ENCODE measurements at places on chromosomes 7 and 10.

GRCh38 chr7:155058896-155059295, 11.2 kb upstream of the HTR5A start:
- DNase-seq = no peak

- DNase-seq = no peak
Measured at GRCh38 chr7:47783456-47784223, 164.6 kb downstream of the PKD1L1 start.

- no peak for DNase-seq
Measured at GRCh38 chr10:13703997-13704536, 117.3 kb downstream of the PRPF18 start.

DNA sequence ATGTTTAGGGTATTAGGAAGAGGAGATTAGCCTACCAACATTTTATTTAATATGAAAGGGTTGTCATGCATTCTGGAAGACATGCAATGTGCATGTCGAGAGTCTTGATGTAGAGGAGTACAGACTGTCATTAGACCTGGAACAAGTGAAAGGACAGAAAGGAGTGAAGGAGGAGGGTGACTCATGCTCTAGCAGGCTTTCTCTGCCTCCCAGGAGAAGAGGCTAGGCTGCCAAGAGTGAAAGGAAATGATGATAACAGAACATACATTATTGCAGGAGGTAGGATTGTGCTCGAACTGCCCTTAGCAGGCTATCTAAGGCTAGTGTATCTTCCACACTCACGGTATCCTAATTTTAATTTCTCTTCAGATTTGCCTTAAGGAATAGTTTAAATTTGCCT, 228.8 kb downstream of the EXOC4 start:
- no peak for DNase-seq

GRCh38 chr10:71218651-71219050, 6.3 kb downstream of the UNC5B start:
- no peak for DNase-seq

DNA sequence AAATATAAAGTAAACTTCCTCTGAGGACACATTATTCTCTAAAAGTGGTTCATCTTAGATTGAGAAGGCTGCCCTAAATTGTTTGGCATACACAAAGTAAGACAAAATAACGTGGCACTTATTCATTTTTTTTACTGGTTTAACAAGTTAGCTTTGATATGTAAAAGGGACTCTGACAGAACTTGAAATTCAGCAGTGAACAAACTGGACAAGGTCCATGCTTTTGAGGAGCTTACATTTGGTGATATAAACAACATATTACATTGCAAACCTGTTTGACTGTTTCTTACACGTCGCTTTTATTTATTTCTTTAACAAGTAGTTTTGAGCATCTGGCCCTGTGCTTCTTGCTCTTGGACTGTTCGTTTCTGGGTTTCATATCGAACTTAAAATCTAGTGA, 253.1 kb upstream of the POM121L12 start:
- DNase-seq = no peak

DNA sequence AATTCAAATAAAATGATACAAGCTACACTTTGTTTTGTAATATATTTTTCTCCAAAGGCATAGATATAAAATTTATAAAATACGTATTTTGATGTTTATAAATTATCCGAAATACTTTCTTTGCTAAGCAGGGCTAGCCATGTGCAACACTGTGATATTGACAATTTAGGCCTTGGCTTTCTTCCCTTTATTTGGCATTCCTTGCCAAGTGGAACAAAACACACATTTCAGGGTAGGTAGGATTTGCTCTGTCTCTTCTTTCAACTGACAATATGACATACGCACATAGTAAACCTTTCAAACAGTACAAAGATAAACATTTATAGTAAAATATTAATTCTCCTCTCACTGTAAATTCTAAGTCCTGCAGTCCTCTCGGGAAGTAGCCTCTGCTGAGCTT, 103.3 kb upstream of the POT1 start:
- DNase-seq = no peak

- DNase-seq = no peak
Measured at GRCh38 chr10:133411523-133412380, 12.7 kb downstream of the SPRN start.

- no peak for DNase-seq
Measured at GRCh38 chr10:101047961-101048892, 13.6 kb upstream of the KAZALD1 start.

DNA sequence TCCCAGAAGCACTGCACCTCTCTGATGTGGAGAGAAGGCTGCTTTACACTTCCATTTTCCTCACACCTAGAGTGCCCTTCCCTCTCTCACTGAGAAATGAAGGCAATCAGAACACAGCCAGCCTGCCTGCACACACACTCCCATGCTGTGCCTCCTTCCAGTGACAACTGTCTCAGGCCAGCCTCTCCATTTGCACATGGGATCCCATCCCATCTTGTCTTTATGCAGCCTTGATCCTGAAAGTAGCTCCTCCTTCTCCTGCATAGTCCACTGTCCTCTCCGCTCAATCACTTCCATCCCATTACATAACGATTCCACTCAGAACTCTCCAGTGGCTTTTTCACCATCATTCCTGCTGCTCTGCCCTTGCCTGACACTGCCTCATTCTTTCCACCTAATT, 203.7 kb upstream of the STK17A start:
- DNase-seq = no peak

GRCh38 chr7:139799586-139799985, 21.8 kb upstream of the HIPK2 start:
- no peak for DNase-seq

DNA sequence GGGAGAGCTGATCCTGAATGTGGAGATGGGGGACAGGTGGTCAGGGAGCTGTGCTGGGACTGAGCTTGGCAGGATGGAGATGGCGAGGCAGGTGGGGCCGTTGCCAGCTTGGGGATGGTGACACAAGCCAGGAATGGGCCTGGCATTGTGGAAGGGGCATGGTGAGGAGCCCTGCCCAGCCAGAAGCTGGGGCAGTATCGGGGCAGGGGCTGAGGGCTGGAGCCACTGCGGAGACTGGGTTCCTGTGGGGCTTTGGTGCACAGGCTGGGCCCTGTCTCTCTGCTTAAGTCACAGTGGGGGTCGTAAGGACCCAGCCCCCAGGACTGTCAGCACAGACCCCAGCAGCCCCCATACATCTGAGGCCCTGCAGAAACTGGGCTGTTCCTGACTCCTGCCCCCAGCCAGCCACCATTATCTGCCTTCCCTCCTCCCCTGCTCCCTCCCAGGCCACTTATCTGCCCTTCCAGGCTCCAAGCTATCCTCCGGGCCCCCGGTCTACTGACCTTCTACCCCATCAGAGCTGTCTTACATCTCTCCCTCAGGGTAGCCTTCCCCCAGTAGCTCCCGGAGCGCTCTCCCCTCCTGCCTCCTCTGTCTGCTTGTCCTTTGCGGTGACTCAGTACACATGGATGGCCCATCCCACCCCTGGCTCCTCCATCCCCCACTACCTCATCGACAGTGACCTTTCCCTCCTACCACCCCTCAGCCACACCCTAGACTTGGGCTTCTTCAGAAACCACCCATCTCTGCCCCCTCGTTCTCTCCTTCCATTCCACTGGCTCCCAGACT, 44.2 kb downstream of the PPIF start:
- no peak for DNase-seq

DNA sequence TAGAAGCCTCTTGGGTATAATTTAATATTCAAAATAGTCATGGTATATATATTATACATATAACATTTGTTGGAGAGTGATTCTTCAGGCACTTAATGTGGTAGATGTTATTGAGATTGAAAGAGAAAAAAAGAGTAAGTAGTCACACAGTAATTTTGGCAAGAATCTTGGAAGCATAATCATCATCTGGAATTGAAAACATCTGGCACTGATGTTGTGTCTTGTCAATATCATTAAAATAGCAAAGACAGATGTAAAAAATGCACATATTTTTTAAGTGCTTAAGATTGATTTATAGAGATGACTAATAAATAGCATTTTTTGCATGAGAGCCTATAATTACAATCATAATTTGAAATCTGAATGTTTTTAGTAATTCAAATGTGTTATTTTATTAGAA, 9.5 kb downstream of the SEMA3D start:
- DNase-seq = no peak

DNA sequence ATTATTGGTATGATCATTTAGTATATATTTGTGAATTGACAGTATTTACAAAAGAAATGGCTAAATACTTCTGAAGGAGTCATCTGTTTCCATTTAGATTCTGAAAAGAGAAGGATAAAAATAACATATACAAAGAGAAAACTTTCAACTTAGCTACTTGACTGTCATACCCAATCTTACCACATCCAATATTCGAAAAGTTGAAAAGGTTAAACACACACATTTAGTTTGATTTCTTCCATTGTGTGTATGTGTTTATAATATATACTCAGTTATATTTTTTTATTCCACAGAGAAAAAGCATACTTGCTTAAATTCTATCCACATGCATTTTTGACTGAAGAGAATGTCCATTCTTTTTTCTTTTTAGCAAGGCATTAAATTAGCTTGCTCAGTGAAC, 470.7 kb downstream of the TFEC start:
- DNase-seq = no peak

DNA sequence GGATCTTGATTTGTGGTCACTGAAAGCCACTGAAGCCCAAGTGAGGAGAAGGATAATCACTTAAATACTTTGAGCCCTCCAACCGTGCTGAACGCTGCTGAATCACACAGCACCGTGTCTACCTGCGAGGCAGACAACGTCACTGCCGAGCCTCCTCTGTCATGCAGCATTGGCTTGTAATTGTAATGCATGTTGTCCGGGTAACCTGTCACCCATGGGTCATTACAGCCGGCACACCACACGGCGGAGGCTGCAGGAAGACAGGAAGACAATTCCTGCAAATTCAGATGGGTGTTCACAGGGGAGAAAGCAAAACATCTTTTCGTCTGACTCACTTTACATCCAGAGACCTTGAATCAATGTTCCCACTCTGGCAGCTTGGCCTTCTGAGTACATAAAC, 546.1 kb upstream of the FOXK1 start:
- no peak for DNase-seq

DNA sequence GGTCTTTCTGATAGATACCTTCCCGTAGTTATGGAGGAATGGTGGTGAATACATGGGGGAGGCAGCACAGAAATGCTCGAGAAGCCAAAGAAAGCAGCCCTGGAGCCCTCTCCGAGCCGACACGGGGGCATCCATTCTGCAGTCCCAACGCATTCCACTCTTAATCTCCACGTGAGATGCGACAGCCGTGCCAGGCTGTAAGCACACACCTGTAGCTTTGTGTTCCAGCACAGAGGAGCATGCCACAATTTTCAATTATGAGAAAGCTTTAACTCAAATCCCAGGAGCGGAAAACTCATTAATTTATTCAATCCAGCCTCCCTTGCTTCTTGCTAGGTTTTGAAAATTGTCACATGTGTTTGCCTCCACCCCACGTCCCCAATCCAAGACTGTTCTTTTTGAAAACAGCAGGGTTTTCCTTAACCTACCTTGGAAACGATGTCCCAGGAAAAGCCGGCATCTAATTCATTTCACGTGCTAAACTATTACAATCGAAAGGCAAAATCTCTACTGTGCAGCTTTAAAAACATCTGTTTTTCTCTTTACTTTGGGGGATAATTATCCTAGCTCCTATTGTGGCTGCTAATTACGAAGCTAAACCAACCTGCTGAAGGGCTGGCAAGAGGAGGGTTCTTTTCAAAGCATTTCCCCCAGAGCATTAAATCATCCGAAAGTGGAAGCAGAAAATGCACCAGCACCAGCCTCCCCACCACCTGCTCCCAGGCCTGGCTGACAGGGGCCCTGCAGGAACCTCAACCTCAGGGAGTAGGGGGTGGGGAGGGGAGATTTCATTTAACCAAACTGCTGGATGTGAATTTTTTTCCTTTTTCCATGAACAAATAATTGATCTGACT, 56.0 kb upstream of the CHST15 start:
- DNase-seq = no peak

GRCh38 chr7:35617041-35617440, 77.9 kb downstream of the HERPUD2 start:
- no peak for DNase-seq

DNA sequence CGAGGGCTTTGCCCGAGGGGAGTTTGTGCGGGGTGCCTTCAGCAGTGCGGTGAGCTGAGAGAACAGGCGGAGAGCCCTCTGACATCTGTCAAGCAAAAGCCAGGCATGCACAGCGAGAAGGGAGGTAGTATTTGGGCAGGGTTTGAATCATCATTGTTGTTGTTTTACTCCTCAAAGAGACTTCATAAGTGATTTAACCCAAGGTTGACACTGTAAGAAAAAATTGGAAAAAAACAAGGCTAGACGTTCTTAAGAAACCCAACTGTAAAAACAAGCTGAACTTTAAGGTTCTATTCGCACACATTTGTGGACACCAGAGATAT, 1.3 kb downstream of the ADAM22 start:
- DNase-seq = no peak

DNA sequence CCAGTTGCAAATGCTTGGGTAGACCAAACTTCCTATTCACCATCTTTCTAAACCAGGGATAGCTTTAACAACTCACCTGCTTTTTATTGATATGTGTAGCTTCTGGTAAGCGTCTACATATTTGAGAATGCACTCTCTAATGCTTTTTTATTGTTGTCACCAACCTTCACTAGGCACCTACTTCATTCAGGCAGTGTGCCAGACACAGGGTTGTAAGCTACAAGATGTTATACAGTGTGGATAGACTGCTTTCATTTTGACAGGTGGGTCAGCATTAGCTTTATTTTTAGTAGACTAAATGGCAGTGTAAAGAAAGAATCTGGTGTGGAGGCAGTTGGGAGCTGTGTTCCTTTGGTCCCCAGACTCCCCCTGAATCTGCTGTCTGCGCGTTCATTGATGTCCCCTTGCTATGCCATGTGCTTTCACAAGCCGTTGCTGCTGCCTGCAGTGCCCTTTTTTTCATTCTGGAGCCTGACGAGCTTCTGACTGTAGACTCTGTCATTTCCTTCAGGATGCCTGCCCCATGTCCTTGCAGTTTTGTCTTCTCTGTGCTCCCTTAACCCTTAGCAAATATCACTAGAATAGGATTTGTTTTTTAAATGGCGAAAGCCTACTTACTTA, 32.1 kb downstream of the NRF1 start:
- DNase-seq = no peak

DNA sequence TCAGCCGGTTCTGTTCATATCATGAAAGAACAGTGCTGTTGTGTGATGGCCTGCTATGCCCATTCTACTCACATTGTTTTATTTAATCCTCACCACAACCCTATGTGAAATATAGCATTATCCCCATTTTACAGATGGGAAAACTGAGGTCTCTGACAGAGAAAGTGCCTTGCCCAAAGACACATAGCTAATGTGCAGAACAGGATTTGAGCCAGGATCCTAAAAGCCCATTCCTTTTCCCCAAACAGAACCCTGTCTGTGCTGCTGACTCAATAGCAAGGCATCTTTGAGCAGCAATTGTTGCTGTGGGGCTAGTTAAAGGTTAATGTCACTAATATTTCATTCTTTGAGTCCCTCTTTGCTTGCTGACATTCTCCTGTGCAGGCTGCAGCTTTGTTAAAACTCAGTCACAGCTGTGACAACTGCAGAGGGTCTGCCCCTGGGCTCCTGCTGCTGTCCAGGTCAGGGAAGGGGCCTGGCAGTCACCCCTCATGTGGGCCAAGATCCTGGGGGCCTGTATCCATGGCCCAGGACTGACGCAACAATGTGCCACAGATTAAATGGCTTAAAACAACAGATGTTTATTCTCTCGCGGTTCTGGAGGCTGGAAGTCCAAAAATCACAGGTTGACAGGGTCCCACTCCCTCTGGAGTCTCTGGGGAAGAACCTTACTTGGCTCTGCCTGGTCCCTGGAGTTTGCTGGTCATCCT, 40.4 kb downstream of the AFAP1L2 start:
- DNase-seq = no peak

All from T-helper 2 cell treated with Interferon-gamma antibody and Interleukin-4, amounts not matched to agents 5 μg/mL and 100 μg/mL, for 36 hours (primary cell).